Non-pigmented ciliary epithelial cell (primary cell): ENCODE measurements at places on chromosomes 16 and 17.

GRCh38 chr16:86768999-86769398, 190.7 kb downstream of the FOXL1 start:
- DNase-seq = no peak

- no peak for DNase-seq
These were observed 8.4 kb downstream of the CBX4 start for GRCh38 chr17:79830763-79831264.

DNA sequence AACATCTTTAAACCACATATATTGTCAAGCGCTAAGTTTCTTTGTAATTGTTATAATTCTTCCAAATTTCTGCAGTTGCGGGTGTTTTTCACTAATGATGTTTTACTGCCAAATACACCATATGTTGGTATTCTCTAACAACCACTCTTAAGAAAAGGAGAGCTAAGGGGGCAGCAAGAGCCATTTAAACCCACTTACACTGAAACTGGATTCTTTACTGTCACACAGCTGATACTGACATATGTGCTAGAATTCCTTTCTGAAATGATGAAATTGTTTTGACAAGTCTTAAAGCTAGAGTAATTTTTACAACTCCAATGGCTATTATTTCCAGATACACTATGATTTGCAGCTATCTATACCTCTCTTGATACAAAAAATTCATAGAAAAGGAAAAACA, 483.1 kb downstream of the CDH11 start:
- DNase-seq = no peak

DNA sequence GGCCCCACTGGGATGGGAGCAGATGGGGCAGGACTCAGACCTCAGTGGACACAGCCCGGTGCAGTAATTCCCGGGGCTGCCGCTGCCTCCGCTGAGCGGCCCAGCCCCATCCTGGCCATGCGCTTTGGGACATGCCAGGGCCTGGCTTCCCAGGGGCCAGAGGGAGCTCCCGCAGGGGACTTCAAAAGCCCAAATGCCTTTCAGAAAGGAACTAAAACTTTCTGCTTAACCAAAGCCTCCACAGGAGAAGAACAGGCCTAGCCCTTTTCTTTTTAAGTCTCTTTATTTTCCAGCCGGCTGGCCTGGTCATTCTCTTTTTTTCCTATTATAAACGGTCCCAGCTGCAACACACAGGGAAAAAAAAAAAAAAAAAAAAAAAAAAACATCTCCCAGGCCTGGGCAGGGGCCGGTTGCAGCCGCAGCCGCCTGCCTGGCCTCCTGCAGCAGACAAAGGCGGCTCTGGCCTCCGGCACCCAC, 10.7 kb upstream of the ZNF423 start:
- DNase-seq = no peak

DNA sequence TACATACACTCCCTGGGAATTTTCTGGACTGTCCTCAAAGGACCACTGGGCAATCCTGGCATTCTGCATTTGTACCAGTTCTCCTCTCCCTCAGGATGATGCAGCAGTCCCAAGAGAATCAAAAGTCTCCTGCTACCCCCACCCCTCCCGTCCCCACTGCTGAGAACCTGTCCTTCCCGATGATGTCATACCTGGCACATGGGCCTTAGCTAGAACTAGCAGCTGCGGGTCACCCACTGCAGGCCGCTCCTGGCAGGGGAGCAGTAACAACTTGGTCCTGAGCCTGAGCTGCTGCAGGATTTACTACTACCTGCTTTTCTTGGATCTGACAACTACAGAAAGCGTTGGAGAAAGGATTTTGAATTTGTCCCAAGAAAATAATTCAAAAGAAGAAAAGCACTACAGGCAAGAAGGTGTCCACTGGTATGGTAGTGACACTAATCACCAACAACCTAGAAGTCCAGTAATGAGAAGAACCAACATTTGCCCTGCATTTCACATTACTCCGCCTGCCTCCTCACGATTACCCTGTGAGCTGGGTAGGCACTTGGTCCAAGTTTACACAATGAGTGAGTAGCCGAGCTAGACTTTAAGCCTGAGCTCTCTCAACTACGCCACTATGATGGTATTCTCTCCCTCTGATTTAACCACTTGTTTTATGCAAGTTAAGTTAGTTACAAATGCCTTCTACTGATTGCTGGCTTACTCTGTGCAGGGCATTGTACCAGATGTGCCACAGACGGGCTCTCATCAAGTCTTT, 55.3 kb upstream of the ETV4 start:
- no peak for DNase-seq

- no peak for DNase-seq
These were observed 89.5 kb upstream of the METRNL start for GRCh38 chr17:82989881-82990280.

- no peak for DNase-seq
These were observed 159.7 kb downstream of the CEP112 start for GRCh38 chr17:66032082-66032712.

GRCh38 chr16:14489460-14489859, 140.6 kb downstream of the PARN start:
- DNase-seq = no peak

DNA sequence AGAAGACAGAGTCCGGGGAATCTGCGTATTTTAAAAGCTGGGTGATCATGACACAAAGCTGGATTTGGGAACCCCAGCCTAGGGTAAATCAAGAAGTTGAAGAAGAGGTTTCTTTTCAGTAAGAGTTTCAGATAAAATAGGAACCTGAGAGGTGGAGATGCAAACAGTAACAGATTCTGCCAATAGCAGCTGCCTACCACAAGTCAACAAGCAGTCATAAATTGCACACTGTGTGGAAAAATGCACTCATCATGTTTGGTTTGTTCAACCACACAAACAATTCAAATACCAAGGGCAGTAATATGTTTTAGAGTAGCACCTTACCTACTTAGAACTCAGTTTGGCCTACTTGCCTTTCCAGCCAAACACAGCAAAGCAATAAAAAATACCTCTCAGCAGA, 14.0 kb downstream of the MYO1D start:
- no peak for DNase-seq

DNA sequence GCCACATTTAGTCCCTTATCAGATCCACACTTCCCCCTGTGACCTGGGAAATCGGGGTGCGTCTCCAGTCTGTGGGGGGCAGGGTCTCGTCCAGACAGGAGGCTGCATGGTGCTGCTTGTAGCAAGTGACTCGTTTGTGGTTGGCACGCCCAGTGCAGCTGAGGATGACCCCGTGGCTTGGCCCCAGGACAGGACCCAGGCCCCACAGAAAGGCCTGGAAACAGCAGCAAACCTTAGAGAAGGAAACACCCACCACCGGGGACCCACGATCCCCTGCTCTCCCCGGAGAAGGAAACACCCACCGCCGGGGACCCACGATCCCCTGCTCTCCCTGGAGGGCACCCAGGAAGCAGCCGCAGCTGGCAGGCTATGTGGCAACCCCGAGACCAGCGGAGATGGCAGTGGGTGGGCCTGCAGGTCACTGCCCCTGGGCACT, 8.2 kb upstream of the C16orf95 start:
- no peak for DNase-seq
